Activated T-cell treated with anti-CD3 and anti-CD28 coated beads, Interleukin-2, amount 50 U/mL, for 24 hours (primary cell): ENCODE measurements at places on chromosomes 3 and 15.

DNA sequence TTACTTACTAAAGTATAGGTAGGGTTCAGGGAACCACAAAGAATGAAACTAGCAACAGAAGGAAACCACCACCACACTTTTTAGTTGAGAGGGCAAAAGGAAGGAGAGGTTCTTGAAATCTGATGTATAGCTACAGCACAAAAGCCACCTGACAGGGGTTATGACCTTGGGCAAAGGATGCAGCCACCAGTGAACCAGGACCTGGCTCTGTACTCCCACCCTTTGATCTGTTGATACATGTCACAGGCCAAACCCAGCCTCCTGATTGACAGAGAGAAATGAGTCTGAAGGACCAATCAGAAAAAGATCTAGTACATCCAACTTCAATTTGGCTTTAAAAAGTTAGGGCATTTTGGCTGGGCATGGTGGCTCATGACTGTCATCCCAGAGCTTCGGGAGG is 20.0 kb upstream of the BLM start:
- no peak for DNase-seq

- no peak for DNase-seq
Measured at GRCh38 chr15:48856942-48857341, 21.0 kb upstream of the EID1 start.

DNA sequence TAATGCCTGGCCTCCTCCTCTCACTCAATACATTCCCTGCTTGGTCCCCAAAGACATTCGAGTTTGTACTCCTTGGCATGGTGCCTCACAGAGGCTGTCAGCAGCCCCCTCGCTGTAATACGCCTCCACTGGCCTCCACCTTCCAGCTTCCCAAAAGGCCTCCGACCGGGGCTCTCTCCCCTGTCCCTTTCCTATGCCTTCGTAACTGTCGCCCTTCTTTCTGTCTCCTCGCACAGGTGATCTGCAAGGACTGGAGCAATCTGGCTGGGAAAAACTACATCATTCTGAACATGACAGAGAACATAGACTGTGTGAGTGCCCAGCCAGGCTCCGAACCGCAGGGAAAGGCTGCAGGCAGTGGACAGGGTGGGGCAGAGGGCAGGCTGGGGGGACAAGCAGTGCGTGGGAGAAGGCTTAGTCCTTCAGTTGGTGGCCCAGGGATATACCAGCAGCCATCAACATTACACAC is 10.7 kb upstream of the ABTB1 start:
- DNase-seq, result no peak

DNA sequence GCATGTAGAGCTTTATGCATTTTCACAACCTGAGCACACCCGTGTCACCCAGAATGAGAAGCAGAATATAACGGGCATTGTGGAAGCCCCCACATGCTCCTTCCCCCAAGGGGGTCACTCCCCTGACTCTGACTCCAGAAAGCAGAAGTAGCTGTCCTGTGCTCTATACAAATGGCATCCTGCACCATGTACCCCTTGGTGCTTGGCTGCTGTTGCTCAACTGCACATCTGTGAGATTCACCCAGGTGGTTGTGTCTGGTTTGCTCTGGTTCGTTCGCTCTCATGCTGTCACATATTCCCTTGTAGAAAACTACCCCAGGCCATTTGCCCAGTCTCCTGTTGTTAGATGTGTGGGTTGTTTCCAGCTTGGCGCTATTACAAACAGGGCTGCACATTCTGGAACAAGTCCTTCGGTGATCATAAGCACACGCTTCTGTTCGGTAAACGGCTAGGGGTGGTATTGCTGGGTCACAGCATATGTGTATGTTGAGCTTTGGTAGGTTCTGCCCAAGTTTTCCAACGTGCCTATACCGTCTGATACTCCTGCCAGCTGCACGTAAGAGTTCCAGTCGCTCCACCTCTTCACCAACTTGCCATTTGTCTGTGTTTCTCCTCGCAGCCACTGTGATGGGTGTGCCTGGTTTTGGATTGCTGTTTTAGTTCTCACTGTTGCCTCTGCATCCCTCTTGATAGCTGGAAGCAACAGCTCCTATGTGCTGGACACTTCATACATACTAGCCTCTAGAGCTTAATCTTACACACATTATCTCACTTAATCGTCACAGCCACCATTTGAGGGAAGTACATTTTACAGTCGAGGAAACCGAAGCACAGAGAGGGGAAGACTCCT is 65.4 kb upstream of the SLC6A6 start:
- DNase-seq, result no peak

GRCh38 chr3:129756871-129757270 is 136.6 kb downstream of the TMCC1 start:
- DNase-seq, result no peak

- DNase-seq, result no peak
Measured at GRCh38 chr15:77001966-77002365, 7.0 kb downstream of the PSTPIP1 start.

DNA sequence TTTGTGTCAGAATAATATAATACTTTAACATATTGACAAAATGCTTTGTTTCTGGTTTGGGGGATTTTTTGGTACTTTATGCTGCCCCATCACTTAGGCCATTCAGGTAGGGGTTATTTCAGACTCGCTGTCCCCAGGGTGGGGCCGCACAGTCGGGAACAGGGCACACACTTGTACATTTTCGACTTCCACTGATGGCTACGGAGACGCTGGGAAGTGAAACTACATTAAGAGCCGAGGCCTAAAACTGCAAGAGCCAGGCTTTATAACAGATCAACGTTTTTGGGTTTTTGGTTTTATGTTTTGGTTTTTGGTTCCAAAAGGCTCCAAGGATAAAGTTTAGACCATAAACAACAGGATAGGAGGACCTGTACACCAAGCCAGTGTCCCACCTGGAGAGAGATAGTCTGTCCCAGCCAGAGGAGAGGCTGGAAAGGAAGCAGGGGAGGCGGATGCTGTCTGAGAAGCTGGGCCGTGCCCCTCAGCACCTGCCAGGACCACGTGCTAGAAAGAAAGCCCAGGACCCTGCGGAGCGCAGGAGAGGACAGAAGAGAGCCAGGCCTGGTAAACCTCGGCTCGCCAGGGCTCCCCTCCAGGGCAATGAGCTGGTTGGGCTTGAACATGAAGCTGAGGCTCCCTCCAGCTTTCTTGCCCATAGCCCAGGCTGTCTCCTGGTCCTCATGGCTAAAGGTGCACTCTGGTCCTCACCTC is 111.7 kb downstream of the CHSY1 start:
- DNase-seq, result no peak

DNA sequence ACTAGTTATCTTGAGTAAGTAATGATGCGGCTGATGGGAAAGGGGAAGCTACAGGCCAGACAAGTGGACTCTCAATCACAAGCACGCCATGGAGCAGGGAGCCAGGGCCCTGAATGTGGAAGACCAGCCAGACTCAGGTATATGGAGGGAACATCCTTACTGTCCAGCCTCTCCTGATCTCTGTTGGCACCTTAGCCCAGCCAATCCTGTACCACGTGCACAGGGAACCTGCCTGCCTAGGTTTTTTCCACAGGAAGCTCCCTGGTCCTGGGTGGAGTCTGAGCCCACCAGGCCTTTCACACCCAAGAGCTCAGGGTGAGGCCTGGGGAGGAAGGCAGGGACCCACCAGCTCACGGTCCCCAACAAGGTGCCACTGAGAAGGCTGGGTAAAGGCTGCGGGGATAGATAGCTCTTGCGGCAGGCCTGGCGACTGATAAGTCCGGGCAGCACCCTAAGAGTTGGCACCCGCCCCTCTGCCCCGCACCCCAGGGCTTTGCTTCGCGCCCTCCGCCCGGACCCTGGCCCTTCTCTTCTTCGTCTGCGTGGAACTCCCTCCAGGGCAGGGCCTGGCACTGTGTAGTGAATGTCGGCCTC is 933 bp upstream of the APEH start:
- no peak for DNase-seq

DNA sequence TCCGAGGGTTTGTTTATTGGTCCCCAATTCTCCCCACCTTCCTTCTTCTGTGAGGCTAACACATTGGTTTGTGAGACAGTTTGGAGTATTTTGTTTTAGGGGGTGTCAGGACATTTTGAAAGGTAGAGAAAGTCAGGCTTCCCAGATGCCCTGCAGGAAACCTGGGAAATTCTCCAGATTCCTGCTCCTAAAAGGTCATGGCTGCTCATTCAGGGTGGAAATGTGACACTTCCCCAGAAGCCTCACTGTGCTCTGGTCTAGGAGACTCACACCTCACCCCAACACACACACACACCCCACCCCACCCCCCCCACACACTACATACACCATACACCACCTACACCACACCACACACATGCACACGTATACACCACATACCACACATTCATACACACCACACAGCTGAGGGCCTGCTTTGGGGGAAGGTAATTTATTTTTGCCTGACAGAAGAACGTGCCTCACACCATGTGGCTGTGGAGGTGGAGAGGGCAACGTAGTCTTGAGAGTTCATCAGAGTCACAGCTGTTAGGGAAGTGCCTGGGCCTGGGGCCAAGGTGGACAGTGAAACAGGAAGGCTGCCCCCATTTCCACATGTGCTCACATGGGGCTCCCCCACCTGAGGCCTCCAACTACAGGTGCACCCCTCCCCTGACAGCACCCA is 40.4 kb upstream of the LIMD1 start:
- DNase-seq, result no peak

- no peak for DNase-seq
Measured at GRCh38 chr15:58260205-58260724, 122.1 kb downstream of the AQP9 start.
